ENCODE measurements at places on chromosomes 7 and 10. TPM values are rescaled to one million over a fixed set of nuclear protein-coding genes. Genes with fewer than 3 reads are reported as not detected.

The HMX2 gene
- total RNA-seq: not detected

The UCMA gene
- total RNA-seq: not detected

The SPDYE6 gene
- not detected for total RNA-seq

The GPR85 gene
- 0.32 TPM for total RNA-seq

The ATRNL1 gene
- 1.3 TPM for total RNA-seq

The ZKSCAN1 gene
- 62.4 TPM for total RNA-seq

The CPED1 gene
- total RNA-seq: 0.76 TPM

The RBM20 gene
- total RNA-seq: 3.1 TPM

The FAM25A gene
- 29.4 TPM for total RNA-seq

The SLC26A5 gene
- total RNA-seq: not detected

The ACSL5 gene
- total RNA-seq: 3.3 TPM

The PLEKHS1 gene
- total RNA-seq: 1.0 TPM

The UFSP1 gene
- total RNA-seq: 2.1 TPM

The NCAPG2 gene
- total RNA-seq: 24.1 TPM

The EPHA1 gene
- 79.0 TPM for total RNA-seq

The OR2A7 gene
- 5.7 TPM for total RNA-seq

The CYP3A5 gene
- 26.4 TPM for total RNA-seq

The ITPRIP gene
- total RNA-seq: 74.4 TPM

The KLLN gene
- total RNA-seq: 0.60 TPM

The CFAP70 gene
- total RNA-seq: 0.40 TPM

The CALCR gene
- total RNA-seq: not detected

The HMX3 gene
- total RNA-seq: not detected

The SUN3 gene
- total RNA-seq: not detected

The C10orf53 gene
- total RNA-seq: not detected

The CYP2C19 gene
- 1.4 TPM for total RNA-seq

The EFCAB10 gene
- 0.20 TPM for total RNA-seq

The MGAM2 gene
- total RNA-seq: 0.20 TPM

The HOXA1 gene
- 3.2 TPM for total RNA-seq

The SHTN1 gene
- 23.9 TPM for total RNA-seq

The LIPM gene
- total RNA-seq: not detected

The CCDC7 gene
- total RNA-seq: 4.2 TPM

The FOXI2 gene
- total RNA-seq: 0.32 TPM

The KLF14 gene
- not detected for total RNA-seq

The TLL2 gene
- 0.12 TPM for total RNA-seq

The TCAF2 gene
- 9.8 TPM for total RNA-seq

The FAM149B1 gene
- total RNA-seq: 14.4 TPM

The BTBD16 gene
- total RNA-seq: 0.16 TPM

The TCAF1 gene
- 12.6 TPM for total RNA-seq

The FRA10AC1 gene
- total RNA-seq: 11.8 TPM

The AKR1C8 gene
- not detected for total RNA-seq

The PKD1L1 gene
- total RNA-seq: 0.36 TPM

The SAMD9 gene
- total RNA-seq: 50.9 TPM

The OR2A5 gene
- total RNA-seq: not detected

The GPAM gene
- total RNA-seq: 3.8 TPM

The RAMP3 gene
- total RNA-seq: 7.8 TPM

The CLEC5A gene
- 0.20 TPM for total RNA-seq

The HOXA6 gene
- 1.7 TPM for total RNA-seq

The ADAM22 gene
- 0.24 TPM for total RNA-seq

The FUOM gene
- total RNA-seq: 10.2 TPM

The FZD8 gene
- total RNA-seq: 0.56 TPM

The LRRD1 gene
- total RNA-seq: not detected

The CLCN1 gene
- 0.68 TPM for total RNA-seq

The FBXO24 gene
- 0.32 TPM for total RNA-seq

The AS3MT gene
- total RNA-seq: 0.12 TPM

Data from esophagus mucosa (tissue), 1 donor.